ENCODE measurements at places on chromosomes 13 and 19.

GRCh38 chr13:44157606-44158005, 216.0 kb upstream of the SERP2 start:
- DNase-seq = no peak

DNA sequence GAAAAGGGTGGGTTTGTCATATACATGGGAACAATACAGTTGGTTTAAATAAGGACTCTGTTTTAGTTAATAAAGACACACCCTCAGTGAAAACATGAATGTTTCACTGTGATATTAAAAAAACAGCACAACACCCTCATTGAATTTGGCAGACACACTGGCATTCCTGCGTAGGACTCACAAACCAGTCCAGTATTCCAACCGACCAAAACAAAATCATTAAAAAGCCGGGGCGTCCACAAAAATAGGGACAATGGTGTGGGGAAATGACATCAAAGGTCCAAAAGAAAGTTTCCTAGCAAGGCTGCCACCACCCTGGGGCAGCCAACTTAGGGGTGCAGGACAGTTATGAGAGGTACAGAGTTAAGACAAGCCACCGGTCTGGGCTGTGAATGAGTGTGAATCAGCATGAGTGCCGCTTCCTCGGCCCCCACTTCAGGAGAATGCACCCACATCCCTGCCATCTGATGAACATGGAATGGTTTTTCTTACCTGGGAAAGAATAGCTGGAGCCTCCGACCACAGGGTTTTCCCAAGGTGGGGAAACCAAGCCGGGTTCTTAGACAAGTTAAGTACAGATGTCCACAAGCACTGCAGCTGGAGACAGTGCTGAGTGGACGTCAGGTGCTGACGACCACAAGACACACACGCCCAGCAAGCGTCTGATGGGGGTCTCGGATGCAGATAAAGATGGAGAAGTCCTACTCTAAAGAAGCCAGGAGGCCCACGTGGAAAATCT, 73.3 kb downstream of the KLF2 start:
- no peak for DNase-seq

GRCh38 chr19:10979951-10980381, 19.1 kb downstream of the SMARCA4 start:
- DNase-seq = no peak

DNA sequence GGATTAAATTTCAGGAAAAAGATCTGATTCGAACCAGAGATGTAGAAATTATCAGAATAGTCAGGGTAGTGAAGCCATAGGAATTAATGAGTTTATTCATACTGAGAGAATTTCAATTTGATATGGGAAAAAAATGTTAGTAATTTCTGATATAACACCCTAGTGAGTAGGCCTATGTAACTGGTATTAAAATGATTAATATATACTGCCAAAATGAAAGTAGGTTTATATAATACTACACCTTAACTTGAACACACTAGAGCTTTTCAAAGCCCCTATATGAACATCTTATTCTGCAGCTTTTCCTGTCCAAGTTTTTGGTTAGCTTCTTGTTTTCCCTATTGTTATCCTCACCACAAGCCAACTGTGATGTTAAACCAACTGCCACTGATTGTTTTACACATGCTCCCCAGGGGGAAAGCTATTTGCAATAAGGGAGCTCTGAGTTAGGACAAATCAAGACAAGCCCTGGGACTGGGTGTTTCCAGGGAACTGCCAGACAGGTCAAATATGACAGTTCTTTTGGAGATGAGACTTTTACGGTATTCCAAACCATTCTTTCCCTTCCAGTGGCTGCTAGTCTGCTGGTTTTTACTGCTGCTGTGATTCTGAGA, 45.3 kb downstream of the FNDC3A start:
- DNase-seq = no peak

- DNase-seq = no peak
These were observed 1.8 kb upstream of the LTBP4 start for GRCh38 chr19:40599331-40599901.

GRCh38 chr13:91572944-91573598, 174.7 kb downstream of the GPC5 start:
- no peak for DNase-seq

DNA sequence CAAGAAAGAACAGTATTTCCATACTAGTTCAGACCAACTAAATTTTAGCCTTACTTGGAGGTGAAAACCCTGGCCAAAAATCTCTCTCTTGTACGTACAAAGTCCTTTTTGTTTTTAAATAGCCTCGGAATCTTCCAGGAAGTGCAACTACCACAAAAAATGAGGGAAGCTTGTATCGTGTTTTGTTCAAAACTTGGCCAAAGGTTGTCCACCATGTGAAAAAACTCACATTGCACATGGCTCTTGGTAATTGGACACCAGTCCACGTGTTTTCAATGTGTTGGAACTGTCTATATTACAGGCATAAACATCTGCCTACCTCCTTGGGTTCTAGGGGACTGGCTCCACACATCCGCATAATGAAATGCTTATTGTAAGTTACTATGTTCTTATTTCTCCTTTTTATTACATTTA, 15.2 kb upstream of the STRN4 start:
- no peak for DNase-seq

- no peak for DNase-seq
These were observed 4.0 kb upstream of the DYRK1B start for GRCh38 chr19:39837978-39838377.

GRCh38 chr19:6694147-6694815, 24.3 kb upstream of the TNFSF14 start:
- no peak for DNase-seq

DNA sequence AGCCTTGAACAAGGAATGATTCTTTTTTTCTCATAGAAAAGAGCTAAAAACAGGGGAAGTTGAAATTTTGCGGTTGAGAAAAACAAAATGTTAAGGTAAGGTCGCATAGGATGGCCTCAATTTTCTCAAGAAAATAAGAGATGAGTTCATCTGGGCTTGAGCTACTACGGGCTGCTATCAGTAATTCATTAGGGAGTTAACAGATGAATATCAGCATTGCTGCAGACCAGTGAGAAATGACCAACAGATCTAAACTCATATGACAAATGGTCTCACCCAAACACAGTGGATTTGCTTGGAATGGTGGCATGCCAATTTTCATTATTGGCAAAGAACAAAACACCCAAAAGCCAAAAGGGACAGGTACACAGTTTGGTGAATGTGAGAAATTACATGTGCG, 56.6 kb downstream of the GPC6 start:
- DNase-seq = no peak

DNA sequence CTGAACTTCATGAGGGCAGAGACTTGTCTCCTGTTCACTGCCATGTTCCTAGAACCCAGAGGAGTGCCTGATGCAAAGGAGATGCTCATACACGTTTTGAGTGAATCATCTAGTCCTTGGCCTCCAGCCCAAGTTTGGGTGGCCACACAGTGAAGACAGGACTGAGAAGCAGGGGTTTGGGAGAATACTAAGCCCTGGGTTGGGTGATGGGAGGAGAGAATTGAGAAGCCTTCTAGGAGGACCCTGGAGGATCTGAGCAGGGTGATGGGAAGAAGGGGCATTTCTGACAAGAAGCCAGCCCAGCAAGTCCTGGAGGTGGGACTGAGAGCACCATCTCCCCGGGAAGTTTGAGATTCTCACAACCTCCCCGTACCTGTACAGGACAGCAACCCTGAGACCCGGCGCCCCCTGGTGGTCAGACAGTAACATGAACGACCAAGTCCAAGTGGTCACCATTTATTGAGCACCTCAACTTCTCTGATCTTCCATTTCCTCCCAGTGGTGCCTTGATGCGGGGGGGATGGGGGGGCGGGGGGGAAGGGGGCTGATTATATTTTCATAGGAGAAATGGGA, 11.0 kb downstream of the CTU1 start:
- peak; percentile 65 for DNase-seq

DNA sequence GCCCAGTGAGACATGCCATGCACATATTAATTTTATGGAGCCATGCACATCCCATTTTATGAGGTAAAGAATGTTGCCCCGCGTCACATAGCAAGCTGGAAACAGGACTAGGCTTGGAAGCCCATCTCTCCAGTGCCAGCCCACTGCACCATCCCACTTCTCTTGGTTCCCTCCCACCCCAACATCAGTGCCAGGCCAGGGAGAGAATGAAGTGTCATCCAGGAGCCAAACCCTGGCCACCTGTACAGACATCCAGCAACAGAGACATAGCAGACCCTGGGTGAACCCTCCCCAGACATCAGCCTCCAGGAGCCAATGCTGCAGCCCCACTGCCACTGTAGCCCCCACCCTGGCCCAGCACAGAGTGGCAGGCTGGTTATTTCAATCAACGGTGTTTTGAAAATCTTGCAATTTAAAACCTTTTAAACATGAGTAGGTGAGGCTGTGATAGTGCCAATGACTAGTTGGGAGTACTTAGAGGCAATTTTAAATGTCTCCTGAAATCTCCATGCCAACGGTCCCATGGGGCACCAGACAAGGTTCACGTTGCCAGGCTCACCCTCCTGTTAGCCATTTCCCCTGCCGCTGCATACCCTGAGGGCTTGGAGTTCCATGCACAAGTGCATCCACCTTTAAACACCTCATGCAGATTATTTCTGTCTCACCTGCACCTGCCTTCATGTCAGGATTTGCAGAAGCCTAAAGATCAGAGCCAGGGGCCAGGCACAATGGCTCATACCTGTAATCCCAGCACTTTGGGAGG, 34.7 kb downstream of the VSTM2B start:
- DNase-seq = no peak

DNA sequence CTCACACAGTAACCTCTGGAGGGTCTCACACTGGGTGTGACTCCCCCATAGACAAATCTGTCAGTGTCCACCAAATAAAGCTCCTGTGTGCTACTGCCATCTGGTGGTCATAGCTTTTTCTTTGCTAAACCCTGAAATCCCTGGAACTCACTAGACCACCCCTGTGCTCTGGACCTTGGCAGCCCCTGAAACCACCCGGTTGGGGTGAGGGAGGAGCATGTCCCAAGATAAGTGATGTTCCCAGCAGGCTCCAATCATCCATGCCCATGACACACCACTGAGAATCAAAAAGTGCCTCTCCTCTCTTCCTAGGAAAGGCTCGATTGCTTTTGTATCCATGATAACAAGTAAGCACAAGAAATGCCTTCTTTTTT, 6.5 kb upstream of the HSD17B14 start:
- DNase-seq = peak; percentile 45

DNA sequence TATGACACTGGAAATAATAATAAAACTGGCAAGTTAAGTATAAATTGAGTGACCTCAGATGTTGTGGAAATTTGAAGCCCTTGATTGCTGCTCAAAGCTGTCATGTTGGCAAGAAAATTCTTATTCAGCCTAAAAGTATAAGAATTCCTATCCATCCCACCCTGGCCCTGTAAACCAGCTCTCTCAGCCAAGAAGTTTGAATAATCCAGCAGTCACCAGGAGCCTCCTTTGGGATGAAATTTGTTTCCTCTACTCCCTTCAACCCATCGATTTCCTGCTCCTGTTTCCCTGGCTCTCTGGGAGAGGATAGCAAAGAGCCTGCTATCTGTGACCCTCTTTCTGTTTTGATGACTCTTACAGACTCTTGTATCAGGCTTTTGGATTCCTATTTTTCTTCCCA, 169.3 kb downstream of the LHFPL6 start:
- DNase-seq = no peak

DNA sequence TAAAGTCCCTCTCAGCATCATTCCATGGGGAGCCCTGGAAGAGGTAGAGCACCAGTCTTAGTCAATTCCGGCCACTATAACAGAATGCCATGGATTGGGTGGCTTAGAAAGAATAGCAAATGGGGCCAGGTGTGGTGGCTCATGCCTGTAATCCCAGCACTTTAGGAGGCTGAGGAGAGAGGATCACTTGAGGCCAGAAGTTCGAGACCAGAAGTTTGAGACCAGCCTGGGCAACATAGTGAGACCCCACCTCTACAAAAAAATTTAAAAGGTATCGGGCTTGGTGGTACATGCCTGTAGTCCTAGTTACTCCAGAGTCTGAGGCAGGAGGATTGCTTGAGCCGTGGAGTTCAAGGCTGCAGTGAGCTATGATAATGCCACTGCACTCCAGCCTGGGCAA, 25.0 kb upstream of the SIN3B start:
- DNase-seq = no peak

Data from effector CD4-positive, alpha-beta T cell (primary cell).